ENCODE measurements at places on chromosomes 3 and 15. TPM values are rescaled to one million over a fixed set of nuclear protein-coding genes. Genes with fewer than 3 reads are reported as not detected.

ARHGEF3 gene
- 31.3 TPM for total RNA-seq

GPR149 gene
- 1.9 TPM for total RNA-seq

PP2D1 gene
- total RNA-seq = not detected

C3orf18 gene
- total RNA-seq = 12.2 TPM

MUC13 gene
- total RNA-seq = not detected

RHCG gene
- total RNA-seq = 2.8 TPM

TIMP4 gene
- total RNA-seq = 3.4 TPM

P2RY13 gene
- 2.2 TPM for total RNA-seq

TBC1D21 gene
- total RNA-seq = not detected

DNAJB11 gene
- total RNA-seq = 33.2 TPM

C2CD4B gene
- total RNA-seq = 1.6 TPM

APBA2 gene
- total RNA-seq = 152 TPM

WNT7A gene
- 10.6 TPM for total RNA-seq

DGKG gene
- total RNA-seq = 10.6 TPM

CGNL1 gene
- 5.3 TPM for total RNA-seq

FEZF2 gene
- total RNA-seq = 19.1 TPM

C3orf22 gene
- total RNA-seq = not detected

CELSR3 gene
- 67.9 TPM for total RNA-seq

FBLN2 gene
- 4.1 TPM for total RNA-seq

CHRNA7 gene
- total RNA-seq = 8.8 TPM

PXYLP1 gene
- total RNA-seq = 56.3 TPM

GOLGA6L7 gene
- total RNA-seq = not detected

KBTBD13 gene
- not detected for total RNA-seq

RBPMS2 gene
- total RNA-seq = not detected

RPUSD3 gene
- 35.1 TPM for total RNA-seq

FGD5 gene
- 3.4 TPM for total RNA-seq

SUSD5 gene
- 2.5 TPM for total RNA-seq

CNTN4 gene
- 102 TPM for total RNA-seq

NSMCE3 gene
- total RNA-seq = 11.0 TPM

HDC gene
- total RNA-seq = not detected

GXYLT2 gene
- total RNA-seq = 3.4 TPM
